Kidney (tissue), 22 donors: ENCODE measurements at places on chromosomes 6 and 20. TPM values are rescaled to one million over a fixed set of nuclear protein-coding genes. Genes with fewer than 3 reads are reported as not detected.

The LY6G6F gene
- total RNA-seq = not detected

The ABRACL gene
- 24.9 TPM for total RNA-seq

The CST2 gene
- not detected for total RNA-seq

The KHDC1L gene
- not detected for total RNA-seq

The COL11A2 gene
- total RNA-seq = 0.85 TPM

The OPRM1 gene
- total RNA-seq = not detected

The TMEM244 gene
- not detected for total RNA-seq

The LPIN3 gene
- 31.6 TPM for total RNA-seq

The FAM162B gene
- 4.3 TPM for total RNA-seq

The PLEKHG1 gene
- total RNA-seq = 58.7 TPM

The MUCL3 gene
- total RNA-seq = 0.13 TPM

The ARFGEF2 gene
- 36.9 TPM for total RNA-seq

DNA sequence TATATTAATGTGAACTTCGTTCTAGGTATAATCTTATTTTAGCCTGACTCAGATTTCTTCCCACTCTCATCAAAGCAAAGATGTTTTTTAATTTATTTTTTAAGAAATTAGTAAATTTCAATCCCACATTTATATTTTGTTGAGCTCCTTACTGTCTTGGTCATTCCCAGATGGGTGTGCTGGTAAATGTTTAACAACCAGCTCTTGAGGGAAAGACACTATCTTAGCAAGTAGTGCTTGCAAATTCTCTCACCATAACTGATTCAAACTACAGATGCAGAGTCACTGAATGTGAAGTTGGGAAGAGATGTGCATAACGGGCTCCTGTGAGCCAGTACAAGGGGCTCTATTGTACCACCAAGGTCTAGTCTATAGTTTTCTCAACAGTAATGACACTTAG lies 29.8 kb upstream of the BTN3A2 start:
- no peak for DNase-seq

DNA sequence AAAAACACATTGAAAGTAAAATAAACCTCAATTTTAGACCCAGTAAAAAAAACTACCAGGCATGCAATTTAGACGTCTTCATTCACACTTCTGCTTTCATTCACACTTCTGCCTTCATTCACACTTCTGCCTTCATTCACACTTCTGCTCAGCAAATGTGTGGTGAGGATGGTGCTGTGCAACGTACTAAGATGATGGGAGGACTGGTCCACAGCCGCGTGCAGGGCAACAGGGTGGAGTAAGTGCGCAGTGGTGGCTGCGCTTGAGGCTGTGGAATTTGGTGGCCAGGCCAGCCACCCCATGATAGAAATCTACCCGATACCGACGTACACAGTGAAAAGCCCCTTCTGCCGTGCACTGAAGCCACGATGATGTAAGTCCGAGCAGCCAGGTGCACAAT lies 114.3 kb upstream of the CD93 start:
- no peak for DNase-seq

GRCh38 chr20:13464702-13465101 lies 174.0 kb downstream of the TASP1 start:
- no peak for DNase-seq

- DNase-seq = no peak
These were observed 23.9 kb downstream of the QKI start for GRCh38 chr6:163438298-163438939.

DNA sequence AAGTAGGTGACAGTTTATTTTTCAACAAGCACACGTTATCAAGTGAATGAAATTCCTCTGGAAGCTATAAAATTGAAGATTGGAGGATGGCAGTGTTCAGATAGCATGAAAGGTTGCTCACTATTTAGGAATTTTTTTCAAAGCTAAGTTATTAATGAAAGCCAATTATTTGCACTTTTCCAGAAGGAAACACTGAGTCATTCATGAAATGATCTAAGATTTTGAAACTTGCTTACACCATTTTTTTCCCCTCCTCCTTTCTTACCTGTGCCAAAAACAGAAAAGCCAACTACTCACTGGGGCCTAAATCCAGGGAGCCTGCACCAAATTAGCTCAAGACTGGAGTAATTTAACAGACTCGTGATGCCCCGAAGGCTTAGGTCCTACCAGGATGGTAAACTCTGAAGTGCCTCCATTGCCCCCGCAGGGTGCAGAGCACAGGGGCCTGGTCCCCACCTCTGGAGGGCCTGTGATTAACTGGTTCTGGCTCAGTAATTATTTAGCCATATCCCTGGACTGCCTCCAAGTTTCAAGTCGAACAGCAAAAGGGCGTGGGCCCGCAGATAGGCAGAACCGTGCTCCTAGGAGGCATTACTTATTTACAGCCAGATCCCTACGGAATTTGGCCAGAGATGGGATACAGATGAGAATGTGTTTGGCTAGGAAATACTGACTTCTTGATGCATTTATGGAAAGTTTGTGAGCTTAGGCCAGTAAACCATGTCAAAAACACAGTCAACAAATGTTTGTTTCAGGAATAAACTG lies 28.0 kb upstream of the ZNF217 start:
- DNase-seq = peak; percentile 63

GRCh38 chr20:64142590-64142989 lies 21.7 kb upstream of the MYT1 start:
- no peak for DNase-seq

- DNase-seq = no peak
These were observed 62.3 kb upstream of the SHLD1 start for GRCh38 chr20:5687884-5688283.

- DNase-seq = no peak
These were observed 10.2 kb upstream of the TGM3 start for GRCh38 chr20:2285613-2286012.

DNA sequence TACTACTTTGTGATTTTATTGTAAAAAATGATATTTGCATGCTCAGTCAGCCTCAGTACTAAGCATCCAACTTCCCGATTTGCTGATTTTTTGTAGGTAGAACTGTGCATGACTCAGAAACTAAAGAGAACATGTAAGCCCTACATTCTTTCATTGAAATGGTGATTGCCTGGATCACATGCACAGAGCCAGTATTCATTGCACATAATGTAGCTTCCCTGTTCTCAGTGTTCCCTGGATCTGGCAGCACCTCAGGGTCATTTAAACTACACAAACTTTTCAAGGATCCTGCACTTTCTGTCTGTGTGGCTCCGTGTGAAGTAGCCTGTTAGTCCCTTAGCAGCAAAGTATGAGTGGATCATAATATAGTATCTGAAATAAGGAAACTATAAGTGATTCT lies 422.9 kb upstream of the AGPAT4 start:
- DNase-seq = no peak

DNA sequence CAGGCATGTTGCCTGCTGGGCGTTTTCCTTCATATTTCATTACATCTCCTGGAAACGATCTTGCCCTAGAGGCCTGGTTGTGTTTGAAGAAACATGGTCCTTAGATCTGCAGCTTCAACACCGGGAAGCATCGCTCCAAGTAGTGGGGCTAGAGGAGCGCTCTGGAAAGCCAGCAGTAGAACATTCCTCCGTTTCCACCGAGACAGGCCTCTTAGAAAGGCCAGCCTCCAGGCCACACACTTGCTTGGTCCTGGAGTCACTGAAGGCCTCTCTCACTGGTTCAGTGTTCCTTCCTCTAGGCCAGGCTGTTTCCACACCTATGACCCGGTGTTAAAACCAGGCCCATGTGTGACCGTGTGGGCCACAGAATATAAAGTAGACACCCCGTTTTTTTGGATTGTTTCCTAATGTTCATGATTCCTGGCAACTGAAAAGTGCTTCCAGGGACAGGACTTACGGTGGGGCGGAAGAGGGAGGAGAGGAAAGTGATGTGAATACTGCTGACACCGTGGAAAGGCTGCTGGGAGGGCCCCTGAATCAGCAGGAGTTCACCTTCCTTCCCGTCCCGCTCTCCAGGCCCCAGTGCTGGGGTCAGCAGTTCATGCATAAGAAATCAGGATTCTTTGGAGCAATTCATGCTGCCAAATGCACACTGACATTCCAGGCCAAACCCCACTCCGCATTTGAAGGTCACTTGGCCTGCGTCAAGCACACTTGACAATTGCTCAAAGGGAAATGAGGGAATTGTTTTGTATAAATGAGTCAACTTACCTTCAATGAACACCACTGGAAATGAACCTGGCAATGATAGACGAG lies 83.8 kb downstream of the IYD start:
- peak; percentile 65 for DNase-seq

DNA sequence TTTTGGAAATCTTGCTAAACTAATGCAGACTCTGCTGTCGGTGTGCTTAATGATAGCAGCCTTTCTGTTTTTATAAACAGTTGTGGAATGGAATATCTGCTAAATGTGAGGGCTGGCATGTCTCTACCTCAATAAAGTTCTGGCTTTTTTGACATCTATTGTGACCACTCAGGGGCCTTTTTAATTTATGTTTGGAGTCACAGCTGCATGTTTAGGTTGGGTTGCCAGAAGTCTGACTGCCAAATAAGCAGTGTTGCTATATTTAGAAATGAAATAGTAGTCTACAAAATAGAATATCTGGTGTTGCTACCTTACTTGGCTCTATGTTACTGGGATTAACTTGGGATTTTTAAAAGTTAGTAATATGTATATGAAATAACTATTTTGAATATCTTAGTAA lies 125.1 kb upstream of the LOC128125822 start:
- no peak for DNase-seq

- DNase-seq = no peak
These were observed 376.5 kb upstream of the MARCKS start for GRCh38 chr6:113480616-113481015.

DNA sequence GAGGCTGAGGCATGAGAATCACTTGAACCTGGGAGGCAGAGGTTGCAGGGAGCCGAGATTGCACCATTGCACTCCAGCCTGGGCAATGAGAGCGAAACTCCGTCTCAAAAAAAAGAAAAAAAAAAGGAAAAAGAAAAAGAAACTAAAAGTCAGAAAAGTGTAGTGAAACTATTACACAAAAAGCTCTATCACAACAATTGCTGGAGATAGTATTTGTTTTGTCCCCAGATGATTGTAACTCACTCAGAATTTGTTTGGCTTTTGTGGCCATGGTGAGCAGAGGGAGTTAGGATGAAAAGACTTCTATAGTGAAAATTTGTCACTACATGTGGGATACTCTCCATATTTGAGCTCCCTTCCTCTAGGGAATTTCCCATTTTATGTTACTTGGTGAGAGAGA lies 5.2 kb upstream of the GOPC start:
- DNase-seq = no peak

DNA sequence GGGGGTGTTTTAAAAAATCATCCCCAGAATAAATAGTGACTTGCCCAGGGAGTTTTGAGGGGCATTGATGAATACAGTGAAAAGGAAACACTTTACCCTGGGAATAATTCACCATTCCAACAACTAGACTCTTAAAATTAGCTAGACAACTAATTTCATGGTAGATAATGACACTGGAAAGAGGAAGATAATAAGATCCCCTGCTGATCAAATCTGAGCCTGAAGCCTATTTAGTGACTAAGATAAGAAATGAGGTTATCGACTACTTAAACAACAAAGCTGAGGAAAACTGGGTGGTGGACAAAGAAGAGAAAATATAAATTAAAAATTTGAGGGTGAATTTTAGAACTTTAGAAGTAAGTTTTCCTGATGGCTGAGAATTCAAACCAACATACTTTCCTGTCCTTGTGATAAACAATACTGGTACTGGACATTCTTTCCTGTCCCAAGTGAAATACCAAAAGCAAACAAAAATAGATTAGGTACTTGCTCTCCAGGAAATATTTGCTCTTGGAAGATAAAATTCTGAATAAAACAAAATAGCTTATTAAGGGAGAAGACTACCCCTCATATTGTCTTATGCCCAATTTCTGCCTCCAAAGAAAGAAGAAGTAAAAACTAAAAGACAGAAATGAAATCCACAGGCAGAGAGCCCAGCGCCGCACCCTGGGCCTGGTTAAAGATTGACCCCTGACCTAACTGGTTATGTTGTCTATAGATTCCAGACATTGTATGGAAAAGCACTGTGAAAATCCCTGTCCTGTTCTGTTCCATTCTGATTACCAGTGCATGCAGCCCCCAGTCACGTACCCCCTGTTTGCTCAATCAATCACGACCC lies 64.0 kb upstream of the ADGRF4 start:
- DNase-seq = no peak

- DNase-seq = no peak
These were observed 16.2 kb upstream of the SALL4 start for GRCh38 chr20:51818479-51819008.

DNA sequence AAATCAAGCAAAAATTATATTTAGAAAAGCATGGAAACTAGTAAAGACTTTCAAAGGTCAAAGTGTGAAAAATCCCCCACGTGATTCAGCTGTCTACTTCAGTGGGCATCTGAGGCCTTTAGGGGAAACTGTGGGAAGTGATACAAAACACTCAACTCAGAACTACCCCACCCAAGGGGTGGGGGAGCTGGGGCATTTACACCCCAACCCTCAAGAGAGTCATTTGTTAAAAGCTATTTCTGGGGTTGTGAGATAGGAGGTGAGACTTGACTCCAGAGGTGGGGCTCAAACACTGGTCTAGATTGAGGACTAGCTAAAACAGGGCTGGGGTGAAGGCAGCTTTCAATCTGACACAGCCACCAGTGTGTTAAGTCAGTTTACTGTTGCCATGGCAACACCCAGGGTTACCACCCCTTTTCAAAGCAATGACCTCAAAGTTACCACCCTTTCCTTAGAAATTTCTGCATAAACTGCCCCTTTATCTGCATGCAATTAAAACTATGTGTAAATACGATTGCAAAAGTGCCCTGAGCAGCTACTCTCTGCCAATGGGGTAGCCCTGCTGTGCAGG lies 9.9 kb upstream of the GTSF1L start:
- DNase-seq = no peak

GRCh38 chr6:335572-335971 lies 43.3 kb downstream of the DUSP22 start:
- DNase-seq = no peak

DNA sequence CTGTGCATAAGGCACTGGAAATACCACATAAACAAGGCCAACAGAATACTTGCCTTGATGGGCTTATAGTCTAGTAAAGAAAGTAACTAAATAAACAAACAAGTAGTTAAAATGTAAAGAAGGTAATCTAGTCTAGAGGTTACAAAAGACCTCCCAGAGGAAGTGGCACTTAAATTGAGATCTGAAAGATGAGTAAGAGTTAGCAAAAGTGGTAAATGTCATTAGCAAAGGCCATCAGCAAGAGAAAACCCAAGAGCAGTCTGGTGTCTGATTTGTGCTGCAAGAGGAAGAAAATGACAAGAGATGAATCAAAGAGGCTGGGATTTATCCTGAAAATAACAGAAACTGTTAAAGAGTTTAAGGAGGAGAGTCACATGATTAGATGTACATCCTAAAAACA lies 96.6 kb upstream of the SMLR1 start:
- no peak for DNase-seq

DNA sequence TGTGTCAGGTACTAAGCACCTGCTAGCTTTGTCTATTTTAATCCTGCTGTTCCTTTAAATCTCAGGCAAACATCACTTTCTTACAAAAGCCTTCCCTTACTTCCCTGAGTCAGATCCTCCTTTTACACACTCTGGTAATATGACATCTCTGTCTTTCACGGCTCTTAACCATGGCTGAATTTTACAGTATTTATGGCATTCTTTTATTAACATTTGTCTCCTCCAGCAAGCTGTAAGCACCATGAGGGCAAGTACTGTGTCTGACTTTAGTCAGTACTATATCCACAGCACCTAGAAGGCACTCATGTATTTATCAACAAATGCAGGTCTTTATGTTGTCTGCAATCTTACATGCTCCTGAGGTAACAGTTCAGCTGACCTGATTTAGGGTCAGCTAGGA lies 33.7 kb upstream of the HBS1L start:
- DNase-seq = no peak

GRCh38 chr20:45459606-45460005 lies 9.9 kb upstream of the WFDC2 start:
- no peak for DNase-seq

GRCh38 chr20:14677455-14677854 lies 340.0 kb upstream of the FLRT3 start:
- DNase-seq = no peak

- DNase-seq = no peak
These were observed 104.4 kb upstream of the SALL4 start for GRCh38 chr20:51906679-51907078.
